ENCODE measurements at places on chromosomes 2 and 18. TPM values are rescaled to one million over a fixed set of nuclear protein-coding genes. Genes with fewer than 3 reads are reported as not detected.

The BCL2 gene
- 9.1 TPM for total RNA-seq

The NEU4 gene
- 6.8 TPM for total RNA-seq

The SLC39A10 gene
- total RNA-seq: 80.2 TPM

The COL6A3 gene
- total RNA-seq: 158 TPM

The SPP2 gene
- total RNA-seq: 78.5 TPM

The TP53I3 gene
- 31.9 TPM for total RNA-seq

The TCF7L1 gene
- 3.7 TPM for total RNA-seq

The ASPRV1 gene
- 0.73 TPM for total RNA-seq

- no peak overlapping the region for H3K4me3 ChIP-seq
- no peak overlapping the region for H3K27ac ChIP-seq
- H3K4me1 ChIP-seq: no peaks in the 10 kb centered on the region
- H3K36me3 ChIP-seq: no peaks in the 10 kb centered on the region
Measured at GRCh38 chr2:18848646-18849045, 259.3 kb upstream of the NT5C1B start.

DNA sequence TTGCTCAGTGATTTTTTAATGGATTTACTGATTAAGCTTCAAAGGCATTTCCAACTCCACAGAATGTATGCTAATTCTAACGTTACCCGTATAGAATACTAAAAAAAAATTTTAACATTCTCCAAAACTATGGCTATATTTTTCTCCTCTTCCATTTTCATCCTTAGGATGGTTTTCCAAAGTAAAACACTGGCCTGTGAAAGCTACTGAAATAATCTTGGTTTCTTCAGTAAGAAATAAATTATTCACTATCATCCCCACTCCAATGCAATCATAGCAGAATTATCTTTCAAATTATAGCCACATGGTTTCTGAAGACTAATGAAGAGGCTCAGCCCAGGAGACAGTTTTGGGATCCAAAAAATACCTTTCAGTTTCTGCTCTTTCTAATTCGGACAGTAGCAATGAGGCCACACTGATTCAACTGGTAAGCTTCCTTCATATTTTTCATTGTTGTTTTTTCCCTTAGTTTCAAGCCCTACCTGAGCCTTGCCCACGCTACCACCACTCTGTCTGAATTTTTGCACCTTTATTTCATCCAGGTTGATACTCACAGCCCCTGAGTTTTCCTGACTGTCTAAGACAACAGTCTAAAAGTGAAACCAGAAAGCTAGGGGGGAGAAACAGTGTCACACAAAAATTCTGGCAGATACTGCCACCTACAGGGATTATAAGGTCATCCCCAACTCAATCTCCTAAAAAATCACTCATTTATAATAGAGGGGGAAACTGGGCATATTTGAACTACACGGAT, 887.9 kb downstream of the NRXN1 start:
- H3K27me3 ChIP-seq: no peaks in the 10 kb centered on the region
- no peak overlapping the region for H3K27ac ChIP-seq
- no peaks in the 10 kb centered on the region for H3K4me1 ChIP-seq
- peak; percentile 66 for DNase-seq

- no peaks in the 10 kb centered on the region for H3K36me3 ChIP-seq
- H3K4me1 ChIP-seq: no peaks in the 10 kb centered on the region
- H3K27me3 ChIP-seq: no peaks in the 10 kb centered on the region
- no peak overlapping the region for H3K4me3 ChIP-seq
Measured at GRCh38 chr18:77127769-77128671, 4.6 kb downstream of the MBP start.

- peaks cover 6% of the 10 kb centered on the region for H3K4me1 ChIP-seq
- no peak for DNase-seq
- H3K36me3 ChIP-seq: no peaks in the 10 kb centered on the region
- H3K27ac ChIP-seq: no peak overlapping the region
- H3K4me3 ChIP-seq: no peak overlapping the region
Measured at GRCh38 chr2:151637271-151637781, 97.0 kb downstream of the NEB start.

DNA sequence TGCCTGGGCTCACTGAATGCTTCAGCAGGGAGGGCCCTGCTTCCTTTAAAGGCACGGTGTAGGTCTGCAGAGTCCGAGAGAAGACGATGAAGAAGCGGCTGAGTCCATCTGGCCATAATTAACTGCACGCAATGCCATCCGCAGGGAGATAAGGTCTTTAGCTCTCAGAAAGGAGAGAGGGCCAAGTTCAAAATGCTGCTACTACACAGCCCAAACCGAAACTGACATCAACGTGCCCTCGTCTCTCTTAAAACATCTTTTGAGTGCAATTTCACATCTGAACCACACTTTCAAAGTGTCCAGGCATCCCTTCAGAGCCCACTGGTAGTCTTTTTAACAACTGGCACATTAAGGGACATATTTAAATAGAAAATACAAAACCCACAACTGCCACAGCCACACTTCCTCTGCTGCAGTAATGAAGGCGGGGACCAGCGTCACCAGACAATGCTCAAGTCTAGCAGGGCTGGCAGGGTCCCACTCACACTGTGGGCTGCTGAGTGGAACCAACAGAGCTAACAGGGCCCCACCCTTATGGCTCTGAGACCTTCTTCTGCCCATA, 35.8 kb downstream of the ST3GAL5 start:
- no peak for DNase-seq
- H3K4me3 ChIP-seq: no peak overlapping the region
- H3K4me1 ChIP-seq: no peaks in the 10 kb centered on the region
- no peak overlapping the region for H3K27ac ChIP-seq
- no peaks in the 10 kb centered on the region for H3K36me3 ChIP-seq

- no peaks in the 10 kb centered on the region for H3K36me3 ChIP-seq
- peak; percentile 36 for DNase-seq
- H3K4me3 ChIP-seq: no peak overlapping the region
- no peaks in the 10 kb centered on the region for H3K4me1 ChIP-seq
- H3K27ac ChIP-seq: peak overlapping the region; percentile 23
Measured at GRCh38 chr2:101435001-101435862, 39.7 kb downstream of the RFX8 start.

DNA sequence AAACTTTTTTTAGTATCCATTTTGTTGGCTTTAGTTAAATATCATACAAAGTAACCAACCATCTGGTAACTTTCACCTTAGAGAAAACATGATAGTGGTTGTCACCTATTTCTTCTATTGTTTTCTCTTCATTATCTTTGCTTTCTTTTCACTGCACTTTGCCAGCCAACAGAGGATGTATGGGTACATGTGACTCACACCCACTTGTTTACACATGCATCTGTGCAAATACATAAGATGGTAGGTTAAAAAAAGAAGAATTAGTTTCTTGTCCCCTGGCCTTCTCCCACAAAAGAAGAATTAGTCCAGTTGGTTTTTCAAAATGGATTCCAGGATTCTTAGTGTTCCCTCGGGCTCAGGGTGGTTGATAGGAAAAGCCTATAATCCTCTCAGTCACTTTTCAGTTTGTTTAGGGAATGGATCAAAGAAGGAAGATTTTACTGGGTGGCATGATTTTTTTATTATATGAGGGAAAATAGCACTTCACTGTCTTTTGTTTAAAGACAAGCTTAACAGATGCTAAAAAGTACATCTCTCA, 46.6 kb downstream of the CDK15 start:
- no peak for DNase-seq
- H3K4me1 ChIP-seq: no peaks in the 10 kb centered on the region
- peak overlapping the region; percentile 35 for H3K27ac ChIP-seq
- no peak overlapping the region for H3K4me3 ChIP-seq

DNA sequence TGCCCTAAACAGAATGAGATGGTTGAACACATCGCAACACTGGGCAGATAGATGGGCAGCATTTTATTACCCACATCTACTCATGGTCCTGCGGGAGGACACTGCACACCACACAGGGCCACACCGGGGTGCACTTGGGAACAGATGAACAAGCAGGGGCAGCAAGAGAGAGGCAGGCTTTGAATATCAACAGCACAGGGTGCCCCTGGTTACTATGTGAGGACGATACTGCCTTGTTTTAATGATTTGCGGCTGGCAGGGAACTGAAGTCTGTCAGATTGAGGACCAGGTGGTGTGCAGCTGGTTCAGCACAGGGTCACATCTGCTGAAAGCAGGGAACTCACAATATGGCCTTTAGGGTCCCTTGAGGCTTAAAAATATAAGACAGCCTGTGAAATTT, 195.7 kb downstream of the PIEZO2 start:
- H3K4me1 ChIP-seq: no peaks in the 10 kb centered on the region
- H3K27me3 ChIP-seq: no peaks in the 10 kb centered on the region
- no peak for DNase-seq
- no peak overlapping the region for H3K4me3 ChIP-seq

- peaks cover 20% of the 10 kb centered on the region for H3K4me1 ChIP-seq
- no peaks in the 10 kb centered on the region for H3K27me3 ChIP-seq
- no peak for DNase-seq
- H3K27ac ChIP-seq: no peak overlapping the region
Measured at GRCh38 chr2:236965021-236965840, 120.5 kb upstream of the COPS8 start.

GRCh38 chr2:234500394-234501006, 3.6 kb upstream of the ARL4C start:
- DNase-seq: peak; percentile 80
- H3K4me3 ChIP-seq: no peak overlapping the region
- H3K4me1 ChIP-seq: no peaks in the 10 kb centered on the region
- H3K27ac ChIP-seq: no peak overlapping the region

- H3K36me3 ChIP-seq: no peaks in the 10 kb centered on the region
- no peaks in the 10 kb centered on the region for H3K27me3 ChIP-seq
- DNase-seq: no peak
- H3K4me1 ChIP-seq: peaks cover 11% of the 10 kb centered on the region
- H3K27ac ChIP-seq: no peak overlapping the region
Measured at GRCh38 chr2:30470426-30470825, 23.4 kb downstream of the LCLAT1 start.

DNA sequence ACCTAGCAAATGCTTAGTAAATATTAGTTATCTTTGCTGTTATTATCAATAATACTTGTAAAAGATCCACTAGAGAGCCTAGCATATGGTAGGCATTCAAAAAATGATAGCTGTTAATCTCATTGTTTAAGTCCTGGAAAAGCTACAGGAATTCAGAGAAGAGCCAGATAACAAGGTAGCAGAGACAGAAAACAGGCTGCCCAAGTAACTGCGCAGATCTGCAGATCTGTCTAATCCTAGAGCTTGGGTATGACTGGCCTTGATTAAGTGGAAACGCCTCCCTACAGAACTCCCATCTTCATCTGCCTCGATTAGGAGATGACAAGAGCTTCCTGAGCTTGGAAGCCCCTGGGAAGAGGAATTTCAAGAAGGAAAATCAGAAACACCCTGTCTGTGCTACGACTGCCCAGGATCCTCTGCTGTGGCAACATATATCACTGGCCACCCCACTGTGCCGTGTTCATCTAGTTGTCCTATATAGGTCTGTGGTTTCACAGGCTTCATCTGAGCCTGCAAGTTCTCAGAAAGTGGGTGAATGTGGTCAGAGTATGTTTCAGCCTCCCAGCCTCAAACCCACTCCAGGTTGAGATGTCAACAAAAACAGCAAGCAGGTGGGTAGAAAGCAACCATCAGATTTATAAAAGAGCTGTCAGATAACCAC, 151.5 kb upstream of the PKDCC start:
- DNase-seq: no peak
- H3K27me3 ChIP-seq: no peaks in the 10 kb centered on the region
- H3K27ac ChIP-seq: peak overlapping the region; percentile 85
- H3K36me3 ChIP-seq: no peaks in the 10 kb centered on the region

DNA sequence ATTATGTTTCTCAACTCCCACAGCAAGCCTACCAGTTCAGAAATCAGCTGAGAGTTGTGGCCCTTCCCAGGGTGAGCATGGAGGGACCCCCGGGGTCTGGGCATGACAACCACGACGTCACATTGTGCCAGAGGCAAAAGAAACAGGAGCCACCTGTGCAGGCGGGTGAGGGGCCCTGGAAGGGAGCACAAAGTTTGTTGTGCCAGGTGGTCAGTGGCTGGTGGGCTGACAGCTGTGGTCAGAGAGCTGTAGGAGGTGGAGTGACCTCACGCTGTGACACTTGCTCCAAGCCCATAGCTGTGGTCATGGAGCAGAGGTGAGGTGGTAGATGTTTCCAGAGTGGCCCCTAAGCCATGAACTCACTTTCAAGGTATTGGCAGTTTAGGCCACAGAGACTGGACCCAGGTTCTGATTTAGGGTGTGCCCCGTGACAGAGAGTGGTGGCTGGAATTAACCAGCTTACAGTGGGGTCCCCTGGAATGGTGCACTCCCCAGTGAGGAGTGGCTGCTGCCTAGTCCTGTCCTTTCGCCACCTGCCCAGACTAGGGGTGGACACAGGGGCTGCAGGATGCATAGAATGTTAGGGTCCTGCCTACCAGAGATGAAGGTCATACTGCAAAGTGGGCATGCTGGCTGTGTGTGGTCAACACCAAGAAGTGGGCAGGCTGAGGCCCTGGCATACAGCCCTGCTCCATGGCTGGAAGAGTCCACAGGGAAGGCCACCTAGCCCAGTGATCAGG, 136.4 kb downstream of the GLI2 start:
- no peaks in the 10 kb centered on the region for H3K27me3 ChIP-seq
- DNase-seq: no peak
- no peak overlapping the region for H3K27ac ChIP-seq
- H3K4me3 ChIP-seq: no peak overlapping the region
- no peaks in the 10 kb centered on the region for H3K36me3 ChIP-seq
- H3K4me1 ChIP-seq: peaks cover 21% of the 10 kb centered on the region

- no peak for DNase-seq
- peaks cover 41% of the 10 kb centered on the region for H3K4me1 ChIP-seq
- H3K36me3 ChIP-seq: no peaks in the 10 kb centered on the region
- no peaks in the 10 kb centered on the region for H3K27me3 ChIP-seq
- peak overlapping the region; percentile 75 for H3K27ac ChIP-seq
Measured at GRCh38 chr2:160377204-160377995, 116.2 kb downstream of the RBMS1 start.

- DNase-seq: no peak
- no peaks in the 10 kb centered on the region for H3K4me1 ChIP-seq
- no peak overlapping the region for H3K27ac ChIP-seq
- no peaks in the 10 kb centered on the region for H3K36me3 ChIP-seq
Measured at GRCh38 chr18:26135548-26135947, 1.9 kb downstream of the PSMA8 start.

- H3K27ac ChIP-seq: no peak overlapping the region
- no peaks in the 10 kb centered on the region for H3K27me3 ChIP-seq
- H3K4me1 ChIP-seq: no peaks in the 10 kb centered on the region
Measured at GRCh38 chr2:160918906-160919503, 241.2 kb upstream of the TANK start.

GRCh38 chr2:216216951-216217903, 108.1 kb downstream of the XRCC5 start:
- no peaks in the 10 kb centered on the region for H3K36me3 ChIP-seq
- no peaks in the 10 kb centered on the region for H3K27me3 ChIP-seq
- DNase-seq: no peak
- H3K4me3 ChIP-seq: no peak overlapping the region

GRCh38 chr2:232838406-232838874, 31.6 kb upstream of the SNORC start:
- no peak overlapping the region for H3K4me3 ChIP-seq
- no peaks in the 10 kb centered on the region for H3K4me1 ChIP-seq
- H3K27me3 ChIP-seq: no peaks in the 10 kb centered on the region
- no peaks in the 10 kb centered on the region for H3K36me3 ChIP-seq
- peak; percentile 23 for DNase-seq

DNA sequence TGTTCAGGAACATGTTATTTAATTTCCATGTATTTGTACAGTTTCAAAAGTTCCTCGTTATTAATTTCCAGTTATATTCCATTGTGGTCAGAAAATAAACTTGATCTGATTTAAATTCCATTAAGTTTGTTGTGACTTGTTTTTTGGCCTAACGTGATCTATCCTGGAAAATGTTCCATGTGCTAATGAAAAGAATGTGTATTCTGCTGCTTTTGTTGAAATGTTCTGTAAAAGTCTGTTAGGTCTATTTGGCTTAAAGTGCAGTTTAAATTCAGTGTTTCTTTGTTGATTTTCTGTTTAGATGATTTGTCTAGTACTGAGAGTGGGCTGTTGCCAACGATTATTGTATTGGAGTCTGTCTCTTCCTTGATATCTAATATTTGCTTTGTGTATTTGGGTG, 148.0 kb downstream of the UBR3 start:
- no peak overlapping the region for H3K27ac ChIP-seq
- H3K27me3 ChIP-seq: no peaks in the 10 kb centered on the region
- H3K36me3 ChIP-seq: no peaks in the 10 kb centered on the region
- H3K4me3 ChIP-seq: no peak overlapping the region
- no peak for DNase-seq
